Temporal lobe (tissue), 4 donors: ENCODE measurements at places on chromosomes 4 and X. TPM values are rescaled to one million over a fixed set of nuclear protein-coding genes. Genes with fewer than 3 reads are reported as not detected.

TLR8 gene
- total RNA-seq = under 0.01 TPM

ZFYVE28 gene
- 5.7 TPM for total RNA-seq

ARR3 gene
- not detected for total RNA-seq

FAM133A gene
- 1.2 TPM for total RNA-seq

NEIL3 gene
- total RNA-seq = 2.2 TPM

GLRA2 gene
- 86.8 TPM for total RNA-seq

KIAA1210 gene
- under 0.01 TPM for total RNA-seq

GAGE12E gene
- not detected for total RNA-seq

NBDY gene
- 6.1 TPM for total RNA-seq

ADD1 gene
- total RNA-seq = 191 TPM

GPR50 gene
- not detected for total RNA-seq

MMRN1 gene
- 2.7 TPM for total RNA-seq
